ENCODE measurements at places on chromosomes 2 and 18. TPM values are rescaled to one million over a fixed set of nuclear protein-coding genes. Genes with fewer than 3 reads are reported as not detected.

DNA sequence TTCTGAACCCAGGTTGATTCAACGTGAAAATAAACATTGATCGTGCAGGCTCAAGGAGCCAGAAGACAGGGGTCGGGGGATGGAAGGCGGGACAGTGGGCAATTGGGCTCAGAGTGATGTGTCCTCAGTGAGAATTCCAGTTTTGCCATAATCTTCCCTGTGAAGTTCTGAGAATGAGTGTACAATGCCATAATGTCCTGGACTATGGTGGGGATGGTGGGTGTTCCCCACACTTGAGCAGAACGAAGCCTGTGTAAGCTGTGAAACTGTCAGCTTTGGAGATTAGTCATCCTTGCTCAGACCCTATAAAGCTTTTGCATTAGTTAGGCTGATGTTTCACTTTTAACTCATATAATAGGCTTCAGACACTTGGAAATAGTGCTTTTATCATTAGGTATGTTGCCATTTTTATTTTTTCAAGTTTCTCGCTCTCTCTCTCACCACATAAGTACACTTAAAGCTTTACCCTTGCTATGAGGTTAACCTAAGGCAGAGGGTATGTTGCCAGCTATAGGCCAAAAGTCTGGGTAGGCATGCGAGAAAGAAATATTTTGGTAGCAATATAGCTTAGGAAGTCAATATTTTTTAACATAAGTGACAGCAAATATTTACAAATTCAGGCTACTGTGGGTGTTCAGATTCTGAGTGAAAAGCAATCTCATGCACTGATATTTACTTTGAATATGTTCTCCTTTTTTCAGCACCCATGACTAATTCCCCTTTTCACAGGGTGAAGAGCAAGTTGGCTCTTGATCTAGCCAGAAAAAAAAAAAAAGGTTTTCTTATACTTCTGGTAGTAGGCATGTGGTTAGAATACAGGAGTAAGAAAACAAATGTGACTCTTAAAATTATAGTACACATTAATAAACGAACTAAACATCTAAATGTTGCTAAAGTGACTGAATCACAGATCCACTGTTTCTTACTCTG is 47.2 kb downstream of the CDC42EP3 start:
- no peaks in the 10 kb centered on the region for H3K27me3 ChIP-seq
- no peak overlapping the region for H3K4me3 ChIP-seq
- H3K27ac ChIP-seq = no peak overlapping the region
- H3K36me3 ChIP-seq = no peaks in the 10 kb centered on the region

The PSD4 gene
- polyA plus RNA-seq = 1.4 TPM

The VSNL1 gene
- 3.9 TPM for polyA plus RNA-seq

- H3K27ac ChIP-seq = no peak overlapping the region
- H3K4me1 ChIP-seq = no peaks in the 10 kb centered on the region
- H3K4me3 ChIP-seq = no peak overlapping the region
- no peak for DNase-seq
These were observed 242.8 kb upstream of the HNRNPA3 start for GRCh38 chr2:176969642-176970359.

DNA sequence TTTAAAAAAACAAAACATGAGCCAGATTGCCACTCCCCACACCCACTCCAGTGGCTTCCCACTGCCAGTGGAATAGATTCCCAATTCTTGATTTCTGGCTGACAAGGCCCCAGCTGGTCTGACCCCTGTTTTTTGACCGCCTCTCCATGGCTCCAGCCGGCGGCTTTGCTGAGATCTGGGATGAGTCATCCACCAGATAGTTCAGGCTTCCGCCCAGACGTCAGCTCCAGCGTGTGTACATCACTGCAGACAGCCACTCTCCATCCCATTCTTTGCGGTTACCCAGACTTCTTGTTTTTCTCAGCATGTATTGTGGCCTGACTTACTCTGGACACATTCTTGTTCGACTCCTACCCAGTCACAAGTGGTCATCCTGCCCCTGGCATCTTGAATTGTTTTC is 227.9 kb downstream of the GBX2 start:
- H3K4me3 ChIP-seq = no peak overlapping the region
- H3K27me3 ChIP-seq = no peaks in the 10 kb centered on the region
- peak overlapping the region; percentile 61 for H3K27ac ChIP-seq
- no peaks in the 10 kb centered on the region for H3K36me3 ChIP-seq
- DNase-seq = peak; percentile 99

- H3K27ac ChIP-seq = peak overlapping the region; percentile 37
- peaks cover 10% of the 10 kb centered on the region for H3K4me1 ChIP-seq
- H3K4me3 ChIP-seq = no peak overlapping the region
- DNase-seq = peak; percentile 83
- no peaks in the 10 kb centered on the region for H3K27me3 ChIP-seq
These were observed 188.6 kb upstream of the FN1 start for GRCh38 chr2:215624423-215624829.

DNA sequence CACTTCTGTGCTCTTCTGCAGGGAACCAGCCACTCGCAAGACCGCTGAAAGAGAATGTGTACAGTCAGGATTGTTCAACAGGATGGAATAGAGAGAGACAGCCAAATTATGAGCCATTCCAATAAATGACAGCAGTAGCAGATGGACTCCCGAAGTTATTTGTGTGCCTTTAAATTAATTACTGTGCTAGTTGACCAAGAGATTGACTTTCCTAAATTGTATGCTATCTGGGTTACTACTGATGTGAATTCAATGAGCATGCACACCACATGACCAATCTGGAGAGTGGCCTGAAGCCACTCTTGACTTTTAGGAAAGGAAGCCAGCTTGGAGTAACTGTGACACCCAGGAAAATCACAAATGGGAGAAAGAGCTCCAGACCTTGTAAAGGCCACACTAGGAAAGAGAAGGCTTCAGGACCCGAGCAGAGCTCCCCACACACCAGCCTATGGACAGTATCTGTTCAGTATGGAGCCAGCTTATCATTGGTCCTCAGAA is 52.8 kb downstream of the CHMP3 start:
- H3K27ac ChIP-seq = no peak overlapping the region
- H3K36me3 ChIP-seq = no peaks in the 10 kb centered on the region

- peak; percentile 71 for DNase-seq
- H3K4me1 ChIP-seq = peaks cover 3% of the 10 kb centered on the region
- peaks cover 14% of the 10 kb centered on the region for H3K27me3 ChIP-seq
- no peaks in the 10 kb centered on the region for H3K36me3 ChIP-seq
These were observed 11.5 kb upstream of the EIF2AK3 start for GRCh38 chr2:88638743-88639142.

The MERTK gene
- 0.34 TPM for polyA plus RNA-seq

GRCh38 chr2:103363639-103364038 is 601.8 kb downstream of the TMEM182 start:
- no peak for DNase-seq
- H3K4me3 ChIP-seq = no peak overlapping the region
- H3K27ac ChIP-seq = no peak overlapping the region
- no peaks in the 10 kb centered on the region for H3K27me3 ChIP-seq
- no peaks in the 10 kb centered on the region for H3K36me3 ChIP-seq
- no peaks in the 10 kb centered on the region for H3K4me1 ChIP-seq

- peaks cover 80% of the 10 kb centered on the region for H3K27me3 ChIP-seq
- no peaks in the 10 kb centered on the region for H3K36me3 ChIP-seq
- peaks cover 5% of the 10 kb centered on the region for H3K4me1 ChIP-seq
- no peak overlapping the region for H3K4me3 ChIP-seq
- DNase-seq = no peak
These were observed 644 bp downstream of the ONECUT2 start for GRCh38 chr18:57435846-57436190.

DNA sequence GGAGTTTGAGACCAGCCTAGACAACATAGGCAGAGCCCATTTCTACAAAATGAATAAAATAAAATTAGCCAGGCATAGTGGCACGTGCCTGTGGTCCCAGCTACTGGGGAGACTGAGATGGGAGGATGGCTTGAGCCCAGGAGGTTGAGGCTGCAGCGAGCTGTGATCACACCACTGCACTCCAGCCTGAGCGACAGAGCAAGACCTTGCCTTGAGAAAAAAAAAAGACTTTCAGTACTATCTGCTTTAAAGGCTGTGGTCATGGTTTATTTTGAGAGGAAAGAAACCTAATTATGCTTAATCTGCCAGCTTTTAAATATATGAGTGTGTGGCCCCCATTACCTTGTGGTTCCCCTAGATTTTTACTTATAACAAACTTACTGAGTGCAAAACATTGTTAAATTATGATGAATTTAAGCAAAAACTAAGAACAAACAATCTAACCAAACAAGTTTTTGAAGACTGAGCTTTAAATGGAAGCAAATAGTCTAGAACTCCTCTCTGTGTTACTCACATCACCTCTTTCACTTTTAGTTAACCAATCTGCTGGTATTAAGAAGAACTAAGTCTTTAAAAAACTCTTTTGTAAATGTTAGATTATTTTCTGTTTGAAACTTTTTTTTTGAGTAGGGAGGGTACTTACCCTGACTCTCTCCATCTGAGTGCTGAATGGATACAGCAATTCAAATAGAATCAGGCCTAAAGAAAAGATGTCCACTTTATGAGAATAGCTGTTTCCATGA is 65.4 kb downstream of the EIF2AK3 start:
- H3K4me3 ChIP-seq = no peak overlapping the region
- no peaks in the 10 kb centered on the region for H3K4me1 ChIP-seq
- peaks cover 4% of the 10 kb centered on the region for H3K36me3 ChIP-seq

The FZD7 gene
- polyA plus RNA-seq = 28.1 TPM

GRCh38 chr2:19879120-19879519 is 22.7 kb downstream of the TTC32 start:
- no peaks in the 10 kb centered on the region for H3K36me3 ChIP-seq
- H3K27me3 ChIP-seq = peaks cover 12% of the 10 kb centered on the region
- no peaks in the 10 kb centered on the region for H3K4me1 ChIP-seq
- no peak for DNase-seq
- H3K27ac ChIP-seq = no peak overlapping the region
- H3K4me3 ChIP-seq = no peak overlapping the region

GRCh38 chr2:32721376-32721775 is 93.5 kb downstream of the TTC27 start:
- no peak overlapping the region for H3K4me3 ChIP-seq
- H3K27ac ChIP-seq = no peak overlapping the region
- H3K36me3 ChIP-seq = no peaks in the 10 kb centered on the region
- H3K27me3 ChIP-seq = no peaks in the 10 kb centered on the region

The XDH gene
- 0.59 TPM for polyA plus RNA-seq

The CCDC148 gene
- 1.2 TPM for polyA plus RNA-seq

- H3K4me1 ChIP-seq = no peaks in the 10 kb centered on the region
- H3K27me3 ChIP-seq = peaks cover 5% of the 10 kb centered on the region
- H3K27ac ChIP-seq = no peak overlapping the region
- peak; percentile 40 for DNase-seq
These were observed 166.5 kb downstream of the MAIP1 start for GRCh38 chr2:200121931-200122330.

GRCh38 chr2:69933839-69934613 is 19.1 kb downstream of the MXD1 start:
- H3K4me1 ChIP-seq = peaks cover 9% of the 10 kb centered on the region
- peaks cover 4% of the 10 kb centered on the region for H3K36me3 ChIP-seq
- DNase-seq = peak; percentile 89
- H3K27me3 ChIP-seq = no peaks in the 10 kb centered on the region
- no peak overlapping the region for H3K4me3 ChIP-seq

The EEF1B2 gene
- polyA plus RNA-seq = 984 TPM

GRCh38 chr2:137708311-137708710 is 256.0 kb upstream of the HNMT start:
- no peak overlapping the region for H3K4me3 ChIP-seq
- H3K36me3 ChIP-seq = no peaks in the 10 kb centered on the region

DNA sequence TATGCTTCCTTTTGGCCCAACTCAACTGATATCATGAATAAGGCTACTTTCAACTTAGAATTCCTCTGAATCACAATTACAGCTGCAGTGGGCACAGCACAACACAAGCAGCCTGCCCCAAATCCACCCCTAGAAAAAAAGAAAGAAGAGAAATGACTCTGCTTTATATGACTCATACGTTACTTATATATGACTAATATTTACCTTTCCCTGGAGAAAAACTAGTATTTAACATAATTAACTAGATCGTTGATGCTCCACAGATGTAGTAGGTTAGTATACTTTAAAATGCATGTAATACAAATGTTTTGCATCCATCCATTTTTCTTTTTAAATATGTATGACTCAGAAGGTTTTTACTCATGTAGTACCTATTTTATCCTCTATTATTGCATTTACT is 133.3 kb upstream of the UNC80 start:
- H3K4me1 ChIP-seq = no peaks in the 10 kb centered on the region
- peak; percentile 75 for DNase-seq
- no peak overlapping the region for H3K27ac ChIP-seq

The ANKAR gene
- polyA plus RNA-seq = 2.1 TPM
